ENCODE measurements at places on chromosomes 2 and 18.

DNA sequence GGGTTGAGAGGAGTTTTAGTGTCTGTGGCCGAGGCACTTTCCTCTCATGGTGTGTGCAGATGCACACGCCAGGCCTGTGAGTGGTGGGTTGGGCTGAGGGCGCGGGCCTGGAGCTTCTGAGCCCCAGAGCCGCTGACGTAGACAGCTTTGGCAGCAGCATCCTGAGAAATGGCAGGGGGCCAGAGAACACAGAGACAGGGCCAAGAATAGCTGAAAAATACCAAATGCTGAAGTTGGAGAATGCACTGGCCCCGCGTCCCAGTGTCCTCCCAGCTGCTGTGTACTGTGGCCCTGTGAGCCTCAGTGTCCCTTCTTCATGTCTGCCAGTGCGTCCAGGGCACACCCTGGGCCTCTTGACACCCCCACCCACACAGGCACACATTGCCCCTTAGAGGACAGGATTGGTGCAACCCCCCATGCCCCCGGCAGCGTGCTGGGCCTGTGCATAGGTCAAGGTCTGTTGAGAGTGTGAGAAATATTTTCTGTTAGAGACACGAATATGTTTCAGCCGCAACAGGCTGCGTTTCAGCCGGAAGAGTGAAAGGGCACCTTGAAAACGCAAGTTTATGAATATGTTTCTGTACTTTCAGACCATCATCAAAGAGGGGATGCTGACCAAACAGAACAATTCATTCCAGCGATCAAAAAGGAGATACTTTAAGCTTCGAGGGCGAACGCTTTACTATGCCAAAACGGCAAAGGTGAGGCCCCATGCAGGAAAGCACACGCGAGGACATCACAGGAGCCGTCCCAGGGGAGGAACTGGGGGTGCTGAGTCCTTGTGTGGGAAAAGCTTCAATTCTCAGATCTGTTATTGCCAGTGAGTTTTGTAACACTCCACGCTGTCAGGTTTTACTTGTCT, 33.6 kb downstream of the DGKD start:
- no peak for DNase-seq

- no peak for DNase-seq
Observed at GRCh38 chr2:67834482-67834881, 228.3 kb downstream of the C1D start.

DNA sequence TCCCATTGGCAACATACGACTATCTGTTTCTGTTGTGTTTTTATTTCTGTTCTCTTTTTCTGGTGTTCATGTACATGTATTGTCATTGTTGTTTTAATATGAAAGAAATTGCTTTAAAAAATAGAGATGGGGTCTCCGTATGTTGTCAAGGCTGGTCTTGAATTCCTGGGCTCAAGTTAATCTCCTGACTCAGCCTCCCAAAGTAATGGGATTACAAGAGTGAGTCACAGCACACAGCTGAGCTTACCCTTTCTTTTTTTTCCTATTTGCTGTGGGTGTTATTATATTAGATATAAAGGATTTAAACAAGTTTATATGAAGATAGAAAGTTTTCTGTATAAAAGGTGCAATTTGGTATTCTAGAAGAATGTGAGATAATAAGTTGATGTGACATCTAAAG, 554.6 kb downstream of the DSC3 start:
- no peak for DNase-seq

DNA sequence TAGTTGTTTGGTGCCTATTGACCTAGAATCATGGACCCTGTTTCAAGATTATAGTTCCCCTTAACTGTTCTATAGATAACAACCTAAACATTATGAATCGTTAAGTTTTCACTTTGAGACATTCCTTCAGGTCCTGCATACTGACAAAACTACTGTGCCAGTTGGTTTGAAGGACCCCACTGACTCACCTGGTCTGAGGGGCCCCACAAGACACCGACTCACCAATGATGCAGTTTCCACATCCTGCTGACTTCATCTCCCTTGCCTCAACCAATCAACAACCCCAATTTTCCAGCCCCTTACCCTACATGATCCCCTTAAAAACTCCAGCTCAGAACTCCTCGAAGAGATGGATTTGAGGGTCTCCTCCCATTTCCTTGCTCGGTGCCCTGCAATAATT, 89.6 kb upstream of the CCDC141 start:
- no peak for DNase-seq

- no peak for DNase-seq
Observed at GRCh38 chr2:109407276-109408042, 206.3 kb downstream of the SEPTIN10 start.

DNA sequence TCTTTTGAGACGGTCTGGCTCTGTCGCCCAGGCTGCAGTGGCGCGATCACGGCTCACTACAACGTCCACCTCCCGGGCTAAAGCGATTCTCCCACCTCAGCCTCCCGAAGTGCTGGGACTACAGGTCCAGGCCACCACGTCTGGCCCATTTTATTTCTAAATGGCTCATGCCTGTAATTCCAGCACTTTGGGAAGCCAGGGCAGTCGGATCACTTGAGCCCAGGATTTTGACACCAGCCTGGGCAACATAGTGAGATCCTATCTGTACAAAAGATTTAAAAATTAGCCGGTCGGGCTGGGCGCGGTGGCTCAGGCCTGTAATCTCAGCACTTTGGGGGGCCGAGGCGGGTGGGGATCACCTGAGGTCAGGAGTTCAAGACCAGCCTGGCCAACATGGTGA, 26.4 kb upstream of the EFHD1 start:
- no peak for DNase-seq

- DNase-seq, result no peak
Observed at GRCh38 chr2:127403460-127403859, 14.8 kb upstream of the PROC start.

GRCh38 chr18:73884868-73885267, 262.8 kb downstream of the FBXO15 start:
- no peak for DNase-seq

- DNase-seq, result no peak
Observed at GRCh38 chr2:238286551-238286950, 1.9 kb downstream of the PER2 start.

DNA sequence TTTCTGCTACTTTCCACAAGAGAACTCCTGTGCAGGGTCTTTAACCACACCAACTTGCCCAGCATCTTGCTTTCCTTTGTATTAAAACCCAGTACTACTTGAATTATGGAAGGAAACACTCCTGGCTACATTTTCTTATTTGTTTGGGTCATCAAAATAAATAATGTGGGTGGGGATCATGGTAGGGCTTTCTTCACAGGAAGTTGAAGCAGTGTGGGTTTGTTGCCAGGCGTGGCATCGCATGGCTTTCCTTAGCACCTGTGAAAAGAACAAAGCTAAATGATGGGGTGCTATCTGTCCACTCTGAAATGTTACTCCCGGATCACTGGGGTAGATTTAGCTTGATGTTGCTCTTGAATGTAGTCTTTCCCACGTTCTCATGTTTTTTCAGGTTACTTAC, 18.7 kb downstream of the ARHGAP25 start:
- DNase-seq, result no peak

DNA sequence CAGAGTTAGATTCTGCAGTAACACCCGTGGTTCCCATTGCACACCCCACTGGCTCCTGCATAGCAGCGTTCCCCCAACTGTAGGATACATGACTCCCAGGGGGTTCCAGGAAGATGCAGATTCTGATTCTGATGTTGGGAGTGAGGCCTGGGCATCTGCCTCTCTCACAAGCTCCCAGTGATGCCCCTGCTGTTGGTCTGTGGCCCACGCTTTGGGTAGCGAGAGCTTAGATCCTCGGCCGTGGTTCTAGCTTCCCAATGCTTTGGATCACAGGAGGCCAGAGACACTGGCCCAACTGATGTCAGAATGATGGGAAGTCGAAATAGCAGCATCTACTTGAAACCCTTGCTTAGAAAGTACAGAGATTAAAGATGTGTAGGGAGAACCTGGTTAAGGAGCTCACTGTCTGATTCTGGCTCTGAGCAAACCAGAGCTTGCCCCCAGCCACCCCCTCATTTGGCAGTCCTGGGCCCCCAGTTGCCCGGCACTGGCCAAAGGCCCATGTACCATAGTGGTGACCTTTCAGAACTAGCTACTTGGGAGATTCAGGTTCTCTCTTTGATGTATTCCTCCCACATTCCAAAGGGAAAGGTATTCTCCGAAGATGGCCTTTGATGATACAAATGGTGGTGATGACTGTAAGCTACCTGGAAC, 197.5 kb downstream of the FAM210A start:
- no peak for DNase-seq

GRCh38 chr2:179556425-179556824, 291.8 kb upstream of the SESTD1 start:
- no peak for DNase-seq

DNA sequence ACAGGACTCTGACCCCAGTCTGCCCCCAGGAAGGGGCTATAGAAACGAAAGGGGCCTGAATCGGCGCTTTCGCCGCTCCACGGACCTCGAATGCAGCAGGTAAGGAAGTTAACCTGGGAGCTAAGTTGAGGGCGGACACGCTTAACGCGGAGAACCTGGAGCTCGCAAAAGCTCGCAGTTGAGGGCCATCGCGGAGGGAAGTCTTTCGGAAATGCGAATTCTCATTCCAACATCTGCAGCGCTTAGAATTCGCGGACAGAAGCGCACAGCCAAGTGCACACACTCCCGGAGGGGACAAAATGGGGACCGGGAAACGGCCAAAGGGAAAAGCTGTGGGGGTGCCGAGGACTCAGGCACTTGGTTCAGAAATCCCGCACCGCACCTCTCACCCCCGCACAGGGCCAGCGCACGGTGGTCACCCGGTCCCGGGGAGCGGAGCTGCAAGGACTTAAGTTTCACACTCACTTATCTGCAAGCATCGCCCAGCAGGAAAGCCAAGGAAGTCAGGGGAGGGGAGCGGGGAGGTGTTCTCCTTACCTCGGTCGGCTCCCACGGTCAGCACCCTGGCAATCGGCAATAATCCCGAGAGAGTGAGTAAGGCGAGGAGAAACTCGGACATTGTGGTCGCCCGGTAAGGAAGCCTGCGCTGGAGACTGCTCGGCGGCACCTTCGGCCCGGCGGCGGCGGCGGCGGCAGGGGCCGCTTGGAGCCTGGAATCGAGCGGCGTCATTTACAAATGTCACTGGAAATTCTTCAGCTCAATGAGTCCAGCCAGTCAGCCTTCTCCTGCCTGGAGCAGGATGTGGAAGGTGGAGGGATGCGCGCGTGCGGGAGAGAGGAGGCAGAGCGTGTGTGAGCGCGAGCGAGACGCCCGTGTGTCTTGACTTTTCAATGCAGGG, 456 bp downstream of the LRP1B start:
- no peak for DNase-seq

DNA sequence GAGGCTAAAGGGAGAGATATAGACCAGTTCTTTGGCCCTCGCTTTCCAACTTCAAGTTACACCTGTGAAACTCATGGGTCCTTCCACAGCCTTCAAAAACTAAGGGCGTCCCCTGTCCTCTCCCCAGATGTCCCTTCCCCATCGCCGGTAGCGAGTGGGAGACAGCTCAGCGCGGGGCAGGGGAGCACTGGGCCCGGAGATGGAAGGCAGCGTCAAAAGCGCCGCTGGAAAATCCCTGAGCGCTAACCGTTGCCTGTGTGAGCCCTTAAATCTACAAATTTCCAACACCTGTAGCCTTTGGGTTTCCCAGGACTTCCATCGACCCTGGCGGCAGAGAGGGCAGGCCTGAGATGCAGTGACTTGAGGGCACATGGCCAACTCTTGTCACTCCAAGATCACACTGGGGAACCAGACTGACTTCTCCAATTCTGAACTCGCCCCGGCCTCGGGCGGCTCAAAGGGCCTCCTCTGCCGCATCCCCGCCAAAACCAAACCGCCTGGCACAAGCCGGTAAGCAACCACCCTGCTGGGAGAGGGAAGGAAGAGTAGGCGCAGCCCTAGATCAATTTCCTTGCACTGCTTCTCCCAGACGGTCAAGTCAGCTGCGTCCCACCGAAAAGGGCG, 879 bp upstream of the EPAS1 start:
- peak; percentile 25 for DNase-seq

DNA sequence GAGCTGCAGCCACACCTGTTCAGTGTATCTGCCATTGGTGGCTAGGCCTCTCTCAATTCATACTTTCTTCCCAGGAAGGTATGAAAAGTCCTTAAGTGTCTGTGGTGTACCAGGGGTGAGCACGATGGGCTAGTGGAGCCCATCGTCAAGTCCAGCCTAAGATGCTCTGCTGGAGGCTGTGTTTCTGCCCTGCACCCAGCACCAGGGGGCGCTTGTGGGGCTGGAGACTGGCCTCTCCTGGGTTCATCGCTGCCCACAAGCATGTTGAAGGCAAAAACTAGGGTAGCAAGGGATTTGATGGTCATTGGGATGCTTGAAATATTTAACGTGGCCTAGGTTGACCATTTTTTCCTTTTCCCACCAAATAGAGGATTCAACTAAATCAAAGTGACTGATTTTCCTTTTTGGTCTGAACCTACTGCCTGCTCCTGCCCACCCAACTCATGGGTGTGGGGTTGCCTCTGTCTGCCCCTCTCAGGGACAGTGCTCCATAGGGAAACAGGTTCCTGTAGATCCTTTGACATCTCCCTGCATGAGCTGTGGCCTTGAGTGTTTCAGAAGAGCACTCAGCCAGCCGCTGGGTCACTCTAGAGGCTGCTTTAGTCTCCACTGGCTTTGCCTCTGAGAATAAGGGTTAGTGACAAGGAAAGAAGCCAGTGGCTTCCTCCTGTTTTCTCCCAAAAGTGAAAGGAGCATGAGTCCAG, 59.0 kb downstream of the TPGS2 start:
- no peak for DNase-seq

GRCh38 chr2:240239325-240239724, 98.9 kb upstream of the OTOS start:
- DNase-seq, result no peak

GRCh38 chr2:181037922-181038321, 57.5 kb downstream of the UBE2E3 start:
- no peak for DNase-seq

- DNase-seq, result no peak
Observed at GRCh38 chr2:5123582-5124196, 568.5 kb upstream of the SOX11 start.

GRCh38 chr2:218395456-218395825, 4.2 kb upstream of the CTDSP1 start:
- no peak for DNase-seq

GRCh38 chr2:56314796-56315195, 131.0 kb downstream of the CCDC85A start:
- DNase-seq, result no peak

GRCh38 chr18:47912794-47913585, 17.5 kb downstream of the SMAD2 start:
- DNase-seq, result no peak

- no peak for DNase-seq
Observed at GRCh38 chr2:96273763-96274162, 7.7 kb downstream of the CIAO1 start.

- DNase-seq, result no peak
Observed at GRCh38 chr2:30666266-30666874, 140.9 kb downstream of the CAPN13 start.

- no peak for DNase-seq
Observed at GRCh38 chr2:207734264-207734635, 22.8 kb downstream of the CCNYL1 start.

GRCh38 chr2:3073704-3074103, 303.9 kb downstream of the EIPR1 start:
- no peak for DNase-seq

- no peak for DNase-seq
Observed at GRCh38 chr2:19364014-19364413, 5.6 kb upstream of the OSR1 start.
